ENCODE measurements at places on chromosomes 12 and 14.

DNA sequence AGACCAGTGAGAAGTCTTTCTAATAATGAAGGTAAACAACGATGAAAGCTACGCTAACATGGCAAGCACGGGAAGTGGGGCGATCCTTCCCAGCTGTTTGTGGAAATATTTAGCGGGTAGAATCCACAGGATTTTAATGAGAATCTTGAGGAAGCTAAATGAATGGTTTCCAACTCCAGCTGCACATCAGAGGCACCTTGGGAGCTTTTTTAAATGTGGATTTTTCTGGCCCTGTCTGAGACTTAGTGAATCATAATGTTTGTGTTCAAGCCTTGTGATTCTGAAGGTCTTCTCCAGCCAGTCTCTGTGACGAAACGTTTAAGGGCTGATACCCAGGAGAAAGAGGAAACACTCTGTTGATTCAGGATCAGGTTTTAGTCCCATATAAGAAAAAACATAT, 169.8 kb downstream of the CAPZA3 start:
- no peak for DNase-seq

GRCh38 chr12:48965298-48965838, 6.2 kb downstream of the WNT10B start:
- no peak for DNase-seq

- no peak for DNase-seq
Observed at GRCh38 chr14:54866588-54866987, 36.0 kb downstream of the GCH1 start.

- no peak for DNase-seq
Observed at GRCh38 chr14:26398616-26399015, 199.2 kb downstream of the NOVA1 start.

- DNase-seq: no peak
Observed at GRCh38 chr12:85425349-85425612, 145.3 kb downstream of the ALX1 start.

DNA sequence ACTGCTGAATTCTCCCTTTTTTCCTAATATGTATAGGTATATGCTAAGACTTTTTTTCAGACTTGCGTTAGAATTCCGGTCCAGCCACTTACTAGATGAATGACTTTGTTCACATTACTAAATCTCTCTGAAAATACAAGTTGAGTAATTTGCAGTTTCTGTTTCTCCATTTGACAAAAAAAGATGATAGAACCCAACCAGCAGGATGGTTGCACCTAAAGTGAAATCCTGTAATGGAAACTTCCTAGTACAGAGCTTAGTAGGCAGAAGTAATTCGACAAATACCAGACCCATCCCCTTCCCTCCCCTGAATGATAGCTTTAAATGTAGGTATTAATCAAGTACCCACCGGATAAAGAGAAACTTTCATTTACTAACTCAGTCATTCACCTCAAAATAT, 113.6 kb upstream of the RAP1B start:
- no peak for DNase-seq

DNA sequence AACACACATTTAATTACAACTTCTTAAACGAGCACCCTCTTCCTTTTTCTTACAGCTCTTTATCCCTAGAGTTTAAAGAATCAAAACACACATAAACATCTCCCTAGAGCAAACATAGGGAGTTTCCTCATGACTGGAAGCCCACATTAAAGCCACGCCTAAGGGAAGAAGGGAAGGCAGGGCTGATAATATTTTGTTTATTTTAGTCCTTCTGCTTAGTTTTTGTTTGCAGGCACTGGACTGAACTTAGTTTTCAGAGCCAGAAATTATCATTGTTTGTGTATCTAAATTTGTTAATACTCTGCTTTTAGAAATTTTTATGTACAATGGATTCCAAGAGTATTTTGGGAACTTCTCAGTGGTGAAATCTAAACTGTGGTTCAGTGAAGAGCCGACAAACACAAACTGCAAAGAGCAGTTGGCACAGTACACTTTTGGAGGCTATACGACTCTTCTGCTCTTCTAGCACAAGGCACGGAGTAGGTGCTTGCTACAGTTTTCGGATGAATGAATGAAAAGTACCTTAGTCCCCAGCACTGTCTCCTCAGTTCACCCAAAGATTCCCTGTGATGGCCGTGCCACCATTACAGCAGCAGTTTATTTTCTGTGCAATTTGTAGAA, 17.6 kb upstream of the AMIGO2 start:
- DNase-seq: no peak

DNA sequence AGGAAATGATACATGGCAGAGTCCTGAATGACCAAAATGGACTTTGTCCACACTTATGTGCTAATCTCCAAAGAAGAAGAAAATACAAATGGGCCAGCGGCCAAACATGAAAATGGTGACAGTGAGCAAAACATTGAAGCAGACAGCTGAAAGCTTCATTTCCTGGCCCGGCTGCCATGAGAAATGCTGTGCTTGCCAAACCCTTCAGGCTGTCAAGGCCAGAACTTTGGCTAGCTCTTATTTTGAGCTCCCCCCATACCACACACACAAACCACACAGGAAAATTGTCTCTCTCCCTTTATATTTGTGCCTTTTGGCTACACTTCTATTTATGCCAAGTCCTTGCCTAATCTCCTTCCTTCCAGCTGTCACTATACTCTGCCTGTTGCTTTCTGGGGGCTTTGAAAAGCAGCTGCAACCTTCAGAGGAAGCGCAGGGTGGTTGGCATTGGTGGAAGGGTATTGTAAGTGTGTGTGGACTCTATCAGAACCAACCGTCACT, 323.8 kb downstream of the RAD51B start:
- no peak for DNase-seq

DNA sequence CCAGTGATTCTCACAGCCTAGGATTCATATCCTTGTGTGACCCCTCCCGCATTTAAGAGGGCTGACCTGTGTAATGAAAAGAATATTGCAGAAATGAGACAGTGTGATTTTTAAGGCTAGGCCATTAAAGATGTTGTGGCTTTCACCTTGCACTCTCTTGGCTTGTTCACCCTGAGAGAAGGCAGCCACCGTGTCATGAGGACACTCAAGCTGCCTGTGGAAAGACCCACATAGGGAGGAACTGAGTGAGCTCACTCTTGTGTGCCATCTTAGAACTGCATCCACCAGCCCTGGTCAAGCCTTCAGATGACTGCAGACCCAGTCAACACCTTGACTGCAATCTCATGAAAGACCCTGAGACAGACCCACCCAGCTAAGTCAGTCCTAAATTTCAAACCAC, 46.3 kb upstream of the TMPO start:
- DNase-seq: no peak

- DNase-seq: no peak
Observed at GRCh38 chr12:92735131-92735721, 32.4 kb downstream of the PLEKHG7 start.

DNA sequence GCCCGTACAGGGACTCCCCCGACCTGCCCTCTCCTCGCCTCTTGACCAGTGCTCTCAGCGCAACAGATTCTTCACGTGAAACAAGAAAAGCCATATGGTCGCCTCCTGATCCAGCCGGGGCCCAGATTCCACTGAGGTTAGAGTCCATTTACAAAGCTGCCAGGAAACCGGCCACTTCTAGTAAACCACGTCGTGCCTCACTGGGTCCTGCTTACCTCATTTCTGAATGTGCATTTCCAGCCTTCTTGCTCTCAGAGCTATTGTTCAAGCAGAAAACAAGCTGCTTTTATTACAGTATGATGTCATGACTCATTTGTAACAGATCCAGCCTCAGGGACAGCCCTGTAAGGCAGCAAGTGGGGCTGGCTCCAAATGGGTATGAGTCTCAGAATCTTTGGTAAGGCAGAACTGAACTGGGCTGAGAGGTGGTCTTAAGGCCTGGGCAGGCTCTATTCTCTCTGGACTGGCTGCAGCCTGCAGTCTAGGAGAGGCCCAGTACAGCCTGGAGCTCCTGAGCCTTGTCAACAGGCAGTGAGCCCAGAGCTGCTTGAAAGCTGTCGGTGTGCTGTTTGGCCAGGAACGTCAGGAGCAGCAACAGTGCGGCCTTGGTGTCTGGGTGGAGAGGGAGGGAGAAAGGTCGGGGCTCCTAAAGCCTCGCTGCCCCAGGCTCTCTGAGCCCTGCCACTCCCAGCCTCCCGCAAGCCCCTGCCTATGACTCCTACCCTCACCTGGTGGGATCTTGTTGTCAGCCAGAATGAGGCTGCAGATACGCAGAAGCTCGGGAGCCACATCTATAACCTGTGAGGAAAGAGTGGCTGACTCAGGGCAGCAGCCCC, 8.3 kb downstream of the REC8 start:
- DNase-seq: no peak

DNA sequence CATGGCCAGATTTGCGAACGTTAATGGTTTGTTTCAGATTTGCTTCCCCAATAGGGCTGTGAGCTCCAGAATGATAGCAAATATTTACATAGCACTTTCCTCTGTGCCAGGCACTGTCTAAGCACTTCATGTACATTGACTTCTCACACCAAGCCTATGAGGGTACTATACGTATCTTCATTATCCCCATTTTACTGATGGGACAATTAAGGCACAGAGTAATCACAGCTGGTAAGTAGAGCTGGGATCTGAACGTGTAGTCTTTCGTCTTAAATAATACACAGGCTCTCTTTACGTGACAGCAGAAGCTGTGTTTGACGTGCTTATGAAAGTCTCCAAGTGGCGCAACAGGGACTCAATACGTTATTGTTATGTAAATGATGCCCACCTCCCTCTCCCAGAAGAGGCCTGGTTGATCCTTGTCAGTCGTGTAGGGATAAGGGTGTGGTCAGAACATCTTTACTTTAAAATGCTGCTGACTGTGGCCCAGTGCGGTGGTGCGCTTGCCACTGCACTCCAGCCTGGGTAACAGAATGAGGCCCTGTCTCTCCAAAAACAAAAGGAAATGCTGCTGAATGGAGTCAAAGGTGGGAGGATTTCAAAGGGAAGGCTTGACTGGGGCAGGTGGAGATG, 66.3 kb upstream of the TCL1B start:
- no peak for DNase-seq

DNA sequence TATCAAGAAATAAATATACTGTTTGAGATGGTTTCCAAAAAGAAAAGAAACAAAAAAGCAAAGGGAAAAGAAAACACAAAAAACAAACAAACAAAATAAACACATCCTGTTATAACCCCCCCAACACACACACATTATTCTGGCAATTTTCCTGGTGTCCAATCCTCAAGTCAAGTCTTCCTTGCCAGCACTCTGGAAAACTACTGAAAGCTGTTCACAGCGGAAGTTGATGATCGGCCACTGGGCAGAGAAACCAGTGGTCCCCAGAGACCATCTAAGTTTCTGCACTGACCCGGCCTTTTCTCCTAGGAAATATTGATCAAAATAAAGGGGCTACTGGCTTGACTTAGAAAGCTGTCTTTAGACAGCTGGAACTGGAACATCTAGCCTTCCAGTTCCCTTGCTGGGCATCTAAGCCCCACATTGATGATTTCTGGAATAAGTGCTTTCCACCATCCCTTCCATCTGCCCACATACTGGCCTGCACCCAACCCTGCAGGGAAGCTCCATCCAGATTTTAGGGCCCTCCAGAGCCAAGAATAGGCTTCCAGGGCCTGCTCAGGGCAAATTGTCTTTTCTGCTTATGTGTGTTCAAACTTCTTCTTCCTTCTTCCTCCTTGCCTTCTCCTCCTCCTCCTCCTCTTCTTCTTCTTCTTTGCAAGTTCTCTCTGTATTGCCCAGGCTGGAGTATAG, 11.6 kb upstream of the PPP1CC start:
- DNase-seq: no peak

GRCh38 chr12:120406069-120406468, 31.8 kb upstream of the COX6A1 start:
- no peak for DNase-seq

- no peak for DNase-seq
Observed at GRCh38 chr12:4119157-4119761, 154.3 kb upstream of the CCND2 start.

GRCh38 chr14:93329965-93330608, 2.7 kb downstream of the BTBD7 start:
- DNase-seq: no peak

DNA sequence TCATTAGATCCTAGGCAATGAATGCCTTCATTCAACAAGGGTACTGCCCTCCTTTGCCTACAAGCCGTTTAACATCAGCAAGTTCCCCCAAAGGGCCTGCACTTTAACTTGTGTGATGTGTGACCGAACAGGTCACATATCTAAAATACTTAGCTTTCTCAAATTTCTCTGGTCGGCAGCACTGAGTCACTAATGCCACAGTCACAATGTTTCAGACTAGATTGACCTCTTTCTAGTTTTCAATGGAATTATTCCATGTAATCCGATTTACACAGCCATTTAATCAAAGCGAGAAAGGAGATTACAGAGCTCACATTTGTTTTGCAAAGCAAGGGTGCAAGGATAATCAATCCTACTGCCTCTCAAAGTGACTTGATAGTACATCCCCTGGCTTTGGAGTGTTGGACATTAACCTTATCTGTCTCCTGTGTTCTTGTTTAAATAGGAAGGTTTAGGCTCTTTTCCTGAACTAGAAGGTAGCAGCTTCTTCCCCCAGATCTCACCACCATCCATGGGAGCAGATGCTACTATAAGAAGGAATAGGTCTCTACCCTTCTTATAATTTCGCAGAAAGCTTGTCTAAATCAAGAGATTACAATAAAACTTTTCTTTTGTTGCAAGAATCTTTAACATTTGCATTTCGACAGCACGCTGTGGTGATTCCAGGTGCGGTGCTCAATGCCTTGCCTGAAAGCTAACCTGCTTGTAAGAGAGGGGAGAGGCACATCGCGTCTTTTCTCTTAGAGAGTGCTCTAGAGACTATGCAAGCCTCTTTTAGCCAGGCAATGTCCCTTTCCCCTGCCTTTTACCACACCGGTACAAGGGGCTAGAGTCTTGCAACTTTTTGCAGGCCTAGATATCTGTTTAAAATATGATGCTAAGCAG, 1.8 kb downstream of the KITLG start:
- no peak for DNase-seq

GRCh38 chr12:58766513-58766870, 153.8 kb downstream of the LRIG3 start:
- DNase-seq: no peak

DNA sequence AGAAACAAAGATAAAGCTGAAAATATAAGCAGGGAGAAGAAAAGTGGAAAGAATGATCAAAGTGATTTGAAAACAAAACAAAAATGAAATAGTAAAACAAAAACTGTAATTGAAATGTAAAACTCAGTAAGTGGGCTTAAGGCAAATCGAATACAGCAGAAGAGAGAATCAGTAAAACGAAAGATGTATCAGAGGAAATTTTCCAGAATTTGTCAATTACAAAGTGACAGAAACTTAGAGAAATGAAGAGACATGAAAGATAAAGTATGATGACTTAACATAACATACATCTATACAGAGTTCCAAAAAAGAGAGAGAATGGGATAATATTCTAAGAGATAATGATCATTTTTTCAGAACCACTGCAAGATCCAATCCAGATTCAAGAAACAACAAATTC, 10.5 kb downstream of the ZFC3H1 start:
- DNase-seq: no peak

GRCh38 chr12:124620606-124621295, 53.3 kb upstream of the NCOR2 start:
- DNase-seq: no peak

- DNase-seq: no peak
Observed at GRCh38 chr14:31244626-31245025, 37.0 kb upstream of the HECTD1 start.

Measured in activated gamma-delta T cell treated with Interleukin-2 at 50 U/mL for 16 hours (primary cell).